ENCODE measurements at places on chromosomes 12 and 14. TPM values are rescaled to one million over a fixed set of nuclear protein-coding genes. Genes with fewer than 3 reads are reported as not detected.

GRCh38 chr12:19234171-19234704 is 104.7 kb downstream of the PLEKHA5 start:
- H3K36me3 ChIP-seq: no peaks in the 10 kb centered on the region
- H3K27me3 ChIP-seq: no peaks in the 10 kb centered on the region
- H3K4me1 ChIP-seq: no peaks in the 10 kb centered on the region
- no peak overlapping the region for H3K4me3 ChIP-seq
- no peak for DNase-seq

DNA sequence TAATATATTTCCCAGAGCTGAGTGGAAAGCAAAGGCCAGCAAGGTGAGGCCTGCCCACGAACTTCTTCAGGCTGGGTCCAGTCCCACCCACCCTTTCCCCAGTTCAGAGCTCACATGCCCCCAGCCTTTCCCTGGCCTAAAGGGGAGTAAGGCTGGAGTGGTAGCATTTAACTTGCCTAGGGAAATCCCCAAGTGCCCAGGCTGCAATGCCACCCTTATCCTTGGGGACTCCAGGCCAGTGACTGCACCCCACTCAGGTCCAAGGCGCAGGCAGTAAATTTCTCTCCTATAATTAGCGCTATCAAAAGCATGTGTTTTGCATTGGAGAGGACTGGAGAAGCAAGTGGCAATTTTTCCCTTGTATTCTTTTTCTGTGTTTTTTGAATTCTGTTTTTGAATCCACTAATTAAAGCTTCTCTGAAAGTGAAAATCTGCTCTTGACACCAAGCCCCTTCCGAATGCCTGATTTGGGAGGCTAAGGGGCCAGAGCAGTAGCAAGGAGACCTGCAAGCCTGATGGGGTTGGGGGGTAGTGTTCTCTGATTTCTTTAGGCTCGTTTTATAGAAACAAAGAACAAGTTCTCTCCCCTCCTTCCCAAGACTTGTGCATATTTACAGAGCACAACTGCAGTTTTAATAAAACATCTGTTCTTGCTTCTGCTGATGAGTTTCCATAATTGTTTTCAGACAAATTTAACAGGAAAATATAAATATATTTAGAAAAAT is 3.5 kb upstream of the HOXC6 start:
- H3K4me1 ChIP-seq: peaks cover 3% of the 10 kb centered on the region
- H3K27me3 ChIP-seq: peaks cover 59% of the 10 kb centered on the region
- no peak overlapping the region for H3K27ac ChIP-seq
- H3K4me3 ChIP-seq: no peak overlapping the region

DNA sequence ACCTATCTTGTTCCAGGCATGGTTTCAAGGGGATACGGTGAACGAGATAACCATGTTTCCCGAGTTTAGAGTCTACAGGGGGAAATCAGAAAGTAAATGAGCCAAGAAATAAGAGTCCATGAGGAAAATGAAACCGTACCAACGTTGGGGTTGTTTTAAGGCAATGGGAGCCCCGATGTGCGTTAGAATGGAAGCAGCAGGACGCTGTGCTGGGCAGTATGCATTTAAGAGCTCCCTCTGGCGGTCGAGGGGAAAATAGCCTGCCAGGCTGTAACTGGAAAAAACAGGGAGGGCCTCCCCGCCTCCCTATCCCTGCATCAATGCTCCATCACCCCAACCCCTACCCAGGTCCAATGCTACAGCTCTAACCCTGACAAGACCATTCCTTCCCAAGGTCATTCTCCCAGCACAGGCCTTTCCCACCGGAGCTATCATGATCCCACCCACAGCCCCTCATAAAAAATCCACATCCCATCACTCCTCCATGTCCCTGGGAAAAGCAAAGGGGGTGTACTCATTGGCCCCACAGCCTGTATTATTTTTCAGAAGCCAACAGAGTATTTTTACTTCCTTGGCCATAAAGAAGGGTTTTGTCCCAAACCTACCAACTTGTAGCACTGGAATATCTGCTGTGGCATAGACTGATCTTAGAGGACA is 226.3 kb upstream of the NOS1 start:
- no peak overlapping the region for H3K4me3 ChIP-seq
- no peaks in the 10 kb centered on the region for H3K4me1 ChIP-seq
- H3K27ac ChIP-seq: no peak overlapping the region
- H3K27me3 ChIP-seq: no peaks in the 10 kb centered on the region
- DNase-seq: peak; percentile 42

DNA sequence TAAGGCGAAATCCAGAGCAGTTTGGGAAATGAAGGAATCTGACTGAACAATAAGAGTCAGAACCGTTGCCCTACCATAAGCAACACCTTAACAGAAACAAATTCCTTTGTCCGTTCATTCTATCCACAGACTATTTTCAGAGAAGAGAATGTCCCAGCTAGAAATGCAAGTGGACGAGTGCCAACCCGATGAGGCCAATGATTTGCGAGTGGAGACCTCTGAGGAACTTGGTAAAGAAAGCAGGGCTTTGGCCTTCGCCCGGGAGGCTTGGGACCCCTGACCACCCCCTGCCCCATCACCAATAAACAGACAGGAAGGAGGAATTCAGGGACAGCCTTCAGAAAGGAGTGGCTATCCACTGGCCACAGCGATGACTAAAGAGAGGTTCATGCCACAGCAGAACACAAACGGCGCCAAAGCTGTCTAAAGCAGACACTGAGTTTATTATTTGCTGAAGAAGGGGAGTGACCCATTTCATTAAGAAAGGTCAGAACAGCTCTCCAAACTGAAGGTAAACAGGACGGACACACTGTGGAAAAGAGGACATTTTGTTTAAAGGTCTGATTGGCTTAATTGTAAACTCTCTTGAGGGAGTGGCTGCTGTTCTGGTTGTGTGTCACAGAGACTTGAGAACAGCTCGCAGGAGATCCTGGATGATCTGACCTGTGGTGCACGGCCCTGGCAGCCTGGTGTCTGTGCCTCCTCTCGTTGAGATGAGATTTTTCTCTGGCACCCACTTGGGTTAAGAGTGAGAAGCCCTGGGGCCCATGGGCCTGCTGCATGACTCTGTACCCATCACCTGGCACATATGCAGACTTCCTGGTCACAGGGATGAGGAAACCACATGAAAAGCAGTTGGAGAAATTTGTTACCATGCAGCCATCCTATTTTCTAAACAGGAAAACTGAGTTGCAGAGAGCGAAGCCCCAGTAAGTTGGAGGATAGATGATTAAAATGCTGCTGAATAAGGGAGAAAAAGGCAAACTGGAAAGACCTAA is 142.0 kb upstream of the PZP start:
- H3K27ac ChIP-seq: no peak overlapping the region
- no peak for DNase-seq
- peaks cover 23% of the 10 kb centered on the region for H3K4me1 ChIP-seq
- no peaks in the 10 kb centered on the region for H3K36me3 ChIP-seq
- no peak overlapping the region for H3K4me3 ChIP-seq

The SRRM4 gene
- not detected for total RNA-seq

The COA8 gene
- 24.9 TPM for total RNA-seq
